Epithelial cell of esophagus (primary cell): ENCODE measurements at places on chromosomes 5 and 9.

DNA sequence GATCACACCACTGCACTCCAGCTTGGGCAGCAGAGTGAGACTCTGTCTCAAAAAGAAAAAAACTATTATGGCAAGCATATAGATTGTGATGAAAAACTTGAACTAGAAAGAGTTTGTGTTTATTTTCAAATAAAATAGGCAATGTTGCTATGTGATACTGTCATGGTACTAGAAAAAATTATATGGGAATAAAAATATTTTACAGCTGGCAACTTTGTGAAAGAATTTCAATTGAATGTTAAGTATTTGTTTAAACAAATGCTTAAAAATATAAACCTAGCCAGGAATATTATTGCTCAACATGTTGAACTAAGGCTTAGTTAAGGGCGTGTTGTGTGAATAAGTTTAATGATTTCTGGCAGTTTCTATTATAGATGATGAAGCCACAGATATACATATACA lies 31.7 kb downstream of the HSDL2 start:
- DNase-seq, result peak; percentile 41

DNA sequence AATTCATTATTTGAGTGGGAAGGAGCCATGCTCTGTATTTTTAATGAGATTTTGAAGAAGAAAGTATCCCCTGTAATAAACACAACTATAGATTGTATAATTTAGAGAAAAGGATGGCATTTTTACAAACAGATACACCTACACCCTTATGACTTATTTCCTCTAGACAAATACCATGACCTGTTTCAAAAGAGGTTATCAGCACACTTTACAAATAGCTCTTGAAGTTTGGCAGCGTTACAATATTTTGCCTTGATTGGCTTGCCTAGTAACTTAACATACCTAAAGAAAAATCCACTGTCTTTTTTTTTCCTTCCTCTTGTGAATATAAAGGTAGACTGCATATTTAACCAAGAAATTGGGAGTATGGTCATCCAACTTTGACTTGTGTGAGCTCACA lies 28.5 kb upstream of the CETN3 start:
- DNase-seq, result no peak

DNA sequence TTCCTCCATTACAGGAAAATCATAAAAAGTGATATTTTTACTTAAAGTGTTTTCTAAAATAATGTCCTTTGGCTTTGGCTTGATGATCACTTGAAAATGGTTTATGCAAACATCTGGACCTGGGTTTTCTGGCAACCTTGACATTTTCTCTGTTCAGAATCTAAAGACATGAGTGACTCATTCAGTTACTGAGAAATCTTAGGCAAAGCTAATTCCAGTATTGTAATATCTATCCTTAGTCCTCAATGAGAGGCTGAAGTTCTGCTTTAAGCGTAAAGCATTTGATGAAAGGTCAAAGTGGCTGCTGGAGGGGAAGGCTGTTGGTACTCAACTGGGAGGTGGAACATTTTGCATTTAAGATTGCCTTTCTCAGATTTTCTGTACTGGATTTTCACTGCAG lies 2.3 kb downstream of the MAN2A1 start:
- DNase-seq, result peak; percentile 37

DNA sequence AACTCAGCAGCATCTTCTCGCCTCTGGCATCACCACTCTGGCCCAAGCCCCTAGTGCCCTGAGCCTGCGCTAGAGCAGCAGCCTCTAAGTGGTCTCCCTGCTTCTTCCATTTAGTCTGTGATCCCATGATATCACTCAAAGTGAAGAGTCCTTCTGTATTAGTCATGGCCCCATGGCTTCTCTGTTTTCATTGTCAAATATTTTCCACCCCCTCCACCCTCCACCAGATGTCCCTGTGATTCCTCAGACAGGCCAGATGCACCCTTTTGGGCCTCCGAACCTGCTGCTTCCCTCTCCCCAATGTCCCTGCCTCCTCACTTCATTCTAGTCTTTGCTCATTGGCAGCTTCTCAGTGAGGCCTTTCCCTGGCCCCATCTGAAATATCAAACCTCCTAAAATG lies 299.2 kb downstream of the SPOCK1 start:
- DNase-seq, result peak; percentile 53

GRCh38 chr5:96083361-96083881 lies 121.8 kb upstream of the ELL2 start:
- DNase-seq, result no peak

DNA sequence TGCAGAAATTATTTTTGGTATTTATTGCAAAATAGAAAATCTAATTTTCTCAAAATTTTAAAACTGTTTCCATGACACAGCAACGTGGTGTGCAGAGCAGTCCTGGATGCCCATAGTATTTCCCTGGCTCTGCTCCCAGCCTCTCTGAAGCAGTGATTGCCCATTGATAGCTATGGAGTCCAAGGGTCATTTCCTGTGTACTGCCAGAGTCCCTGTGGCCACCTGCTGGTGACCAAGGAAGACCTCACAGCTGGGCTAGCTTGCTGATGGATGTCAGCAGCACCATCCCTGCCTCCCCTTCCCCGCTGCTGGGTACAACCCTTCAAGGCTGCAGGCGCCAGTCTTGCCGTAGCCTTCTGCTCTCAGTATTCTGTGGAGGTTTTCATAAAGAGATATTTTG lies 184.1 kb downstream of the DIRAS2 start:
- no peak for DNase-seq

DNA sequence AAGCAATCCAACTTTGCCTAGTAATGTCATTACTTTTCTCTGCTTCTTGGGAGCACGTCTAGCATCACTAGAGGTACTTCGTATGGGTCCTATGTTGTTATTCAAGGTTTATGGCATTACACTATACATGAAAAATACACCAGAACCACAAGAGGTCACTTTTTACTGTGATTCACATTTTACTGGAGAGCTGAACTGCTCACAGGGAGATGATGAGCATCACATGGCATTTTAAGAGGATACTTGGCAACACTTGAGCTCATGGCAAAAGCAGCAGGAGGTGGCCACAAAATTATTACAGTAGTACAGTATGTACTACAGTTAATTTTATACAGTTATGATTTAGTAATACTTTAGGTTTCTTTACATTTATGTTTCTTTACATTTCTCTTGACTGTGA lies 223.4 kb downstream of the PARP8 start:
- no peak for DNase-seq

DNA sequence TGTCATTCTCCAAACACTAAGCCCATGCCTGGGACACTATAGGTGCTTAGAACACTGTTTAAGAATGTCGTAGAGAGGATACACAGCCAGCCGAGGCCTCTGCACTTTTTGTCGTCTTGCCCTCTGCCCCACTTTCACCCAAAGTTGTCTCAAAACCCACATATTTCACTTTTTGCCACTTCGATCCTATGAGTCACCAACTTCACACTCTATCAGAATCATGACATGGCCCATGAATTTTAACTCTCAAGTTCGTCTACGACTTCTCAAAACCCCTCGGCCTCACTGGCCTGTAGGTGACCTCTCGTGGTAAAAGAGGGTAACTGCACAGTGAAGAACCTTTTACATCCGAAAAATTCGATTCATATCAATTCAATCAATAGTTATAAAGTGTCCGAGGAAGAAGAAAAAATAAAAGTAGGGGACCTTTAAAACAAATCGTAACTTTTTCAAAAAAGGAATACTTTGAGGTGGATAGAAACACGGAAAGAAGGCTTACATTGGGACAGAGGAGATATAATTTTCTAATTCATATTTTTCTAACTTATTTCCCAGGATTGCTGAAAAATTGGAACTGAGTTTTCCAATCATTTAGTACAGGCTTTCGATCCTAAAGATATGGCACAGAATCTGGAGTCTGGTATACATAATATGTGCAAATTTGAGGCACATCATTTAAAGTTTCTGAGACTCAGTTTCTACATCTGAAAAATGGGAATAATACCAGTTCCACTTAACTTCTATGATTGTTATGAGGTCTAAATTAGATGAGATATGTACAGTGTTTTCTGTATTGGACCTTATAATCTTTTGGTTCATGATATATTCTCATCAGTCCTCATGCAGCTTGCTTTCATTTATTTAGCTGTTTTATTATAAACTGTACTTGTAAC lies 122.6 kb downstream of the APBA1 start:
- peak; percentile 62 for DNase-seq

DNA sequence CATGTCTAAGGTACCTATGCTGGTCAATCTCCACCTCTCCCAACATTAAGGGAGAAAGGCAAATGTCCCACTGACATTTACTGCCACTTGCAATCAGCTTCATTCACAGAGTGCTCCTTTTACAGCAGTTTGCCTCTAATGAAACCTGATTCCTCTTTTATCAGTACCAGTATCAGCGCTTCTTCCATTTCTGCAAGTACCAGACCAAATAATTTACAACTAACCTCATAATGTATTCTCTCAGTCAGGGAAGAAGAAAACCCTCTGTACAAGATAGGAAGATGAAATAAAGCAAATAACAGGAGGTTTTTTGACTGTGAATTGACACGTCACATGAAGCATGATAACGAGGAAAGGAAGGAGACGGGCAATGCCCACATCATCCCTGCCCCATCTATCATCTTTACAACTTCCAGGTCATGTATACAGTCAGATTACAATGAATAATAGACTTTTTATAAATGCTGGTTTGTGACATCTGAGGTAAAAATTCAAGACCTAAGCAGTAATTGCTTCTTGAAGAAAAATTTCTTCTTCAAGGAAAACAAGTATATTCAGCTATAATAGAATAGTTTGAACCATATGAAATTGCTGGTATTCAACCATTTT lies 21.9 kb downstream of the ABITRAM start:
- no peak for DNase-seq

GRCh38 chr5:154271466-154271865 lies 80.9 kb downstream of the GALNT10 start:
- no peak for DNase-seq

GRCh38 chr5:57887851-57888621 lies 405.4 kb upstream of the ACTBL2 start:
- peak; percentile 83 for DNase-seq

DNA sequence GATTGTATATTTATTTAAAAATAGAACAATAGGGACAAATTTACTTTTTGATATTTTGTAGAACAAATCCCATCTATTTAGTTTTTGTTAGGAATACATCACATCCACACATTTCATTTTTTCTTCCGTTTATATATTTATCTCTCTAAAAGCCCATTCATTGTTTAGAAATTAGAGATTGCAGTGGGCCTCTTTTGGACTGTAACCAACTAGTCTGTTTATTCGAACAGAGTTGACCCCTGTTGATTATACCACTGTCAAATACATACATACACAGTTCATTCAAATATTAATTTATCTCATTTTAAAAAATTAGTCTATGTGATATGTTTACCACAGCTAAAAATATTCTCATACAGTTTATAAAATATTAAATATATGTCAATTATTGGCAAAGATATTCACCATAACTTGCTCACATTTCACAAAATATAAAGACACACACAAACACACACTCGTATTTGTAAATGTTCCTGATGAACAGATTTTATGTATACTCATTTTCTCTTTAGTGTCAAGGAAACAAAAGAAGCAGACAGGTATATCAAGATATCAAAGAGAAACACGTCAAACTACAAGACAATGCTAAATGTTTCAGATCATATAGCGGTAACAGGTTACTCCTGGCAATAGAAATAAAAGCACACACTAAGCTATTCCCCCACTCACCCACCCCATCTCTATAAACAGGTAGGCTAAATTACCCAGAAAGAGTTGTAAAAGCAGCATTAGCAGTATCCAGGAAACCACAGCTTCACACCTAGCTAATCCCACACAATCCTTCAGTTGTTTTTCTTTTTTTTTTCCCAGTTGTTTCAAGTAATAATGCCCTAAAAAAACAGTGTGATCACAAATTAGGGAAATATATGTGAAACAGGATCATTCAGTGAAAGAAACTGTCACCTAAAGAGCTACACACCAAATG lies 283.9 kb downstream of the ADAMTS6 start:
- DNase-seq, result no peak

GRCh38 chr5:138850865-138851435 lies 24.2 kb downstream of the LRRTM2 start:
- peak; percentile 57 for DNase-seq

- DNase-seq, result peak; percentile 12
Observed at GRCh38 chr9:121707477-121708424, 56.3 kb downstream of the DAB2IP start.

GRCh38 chr5:93736284-93736683 lies 5.1 kb downstream of the POU5F2 start:
- no peak for DNase-seq

- DNase-seq, result peak; percentile 74
Observed at GRCh38 chr5:158456756-158457155, 597.8 kb upstream of the CLINT1 start.

GRCh38 chr9:124280176-124280691 lies 22.5 kb downstream of the NEK6 start:
- DNase-seq, result peak; percentile 57

GRCh38 chr9:122944960-122945888 lies 4.4 kb downstream of the RABGAP1 start:
- no peak for DNase-seq

DNA sequence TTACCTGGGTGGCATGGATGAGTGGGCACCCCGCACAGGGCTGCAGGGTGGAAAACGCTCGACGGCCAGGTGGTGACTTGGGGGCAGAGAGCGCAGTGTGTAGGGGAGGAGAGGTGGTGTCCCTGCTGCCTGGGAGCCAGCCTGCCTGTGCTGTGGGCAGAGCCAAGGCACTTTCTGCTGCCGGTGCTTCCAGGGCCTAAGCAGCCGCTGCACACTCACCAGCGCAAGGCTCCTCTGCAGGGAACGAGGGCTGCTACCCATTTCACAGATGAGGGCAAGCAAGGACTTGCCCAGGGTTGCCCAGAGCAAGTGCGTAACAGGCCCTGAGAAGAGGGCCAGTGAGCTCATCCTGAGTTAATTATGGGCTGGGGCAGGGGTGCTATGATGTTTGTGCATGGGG lies 62.5 kb downstream of the CRB2 start:
- DNase-seq, result no peak

DNA sequence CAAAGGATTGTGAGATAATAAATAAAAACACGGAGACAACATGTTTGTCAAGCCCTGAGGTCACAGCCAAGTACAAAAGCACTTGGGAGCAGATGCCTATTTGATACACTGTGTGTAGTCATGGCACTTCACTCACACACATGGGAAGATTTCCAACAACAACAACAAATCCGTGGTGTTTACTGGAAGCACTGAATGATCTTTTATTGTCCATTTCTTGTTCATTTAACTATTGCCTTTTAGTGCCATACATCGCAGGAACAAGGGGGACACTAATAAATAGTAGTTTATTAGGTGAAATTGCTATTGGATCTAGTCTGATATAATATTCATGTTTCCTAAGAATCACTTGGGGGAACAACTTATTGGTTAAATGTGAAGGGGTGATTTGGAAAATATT lies 20.4 kb upstream of the GDNF start:
- no peak for DNase-seq

- no peak for DNase-seq
Observed at GRCh38 chr9:133686642-133687575, 50.7 kb downstream of the DBH start.

DNA sequence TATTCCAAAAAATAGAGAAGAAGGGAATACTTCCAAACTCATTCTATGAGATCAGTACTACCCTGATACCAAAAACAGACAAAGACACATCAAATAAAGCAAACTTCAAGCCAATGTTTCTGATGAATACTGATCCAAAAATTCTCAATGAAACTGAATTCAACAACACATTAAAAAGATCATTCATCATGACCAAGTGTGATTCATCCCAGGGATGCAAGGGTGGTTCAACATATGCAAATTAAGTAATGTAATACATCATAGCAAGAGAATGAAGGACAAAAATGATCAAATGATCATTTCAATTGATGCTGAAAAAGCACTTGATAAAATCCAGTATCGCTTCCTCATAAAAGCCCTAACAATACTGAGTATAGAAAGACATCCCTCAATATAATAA lies 4.9 kb upstream of the RCL1 start:
- DNase-seq, result peak; percentile 75
